ENCODE measurements at places on chromosomes 2 and 18.

DNA sequence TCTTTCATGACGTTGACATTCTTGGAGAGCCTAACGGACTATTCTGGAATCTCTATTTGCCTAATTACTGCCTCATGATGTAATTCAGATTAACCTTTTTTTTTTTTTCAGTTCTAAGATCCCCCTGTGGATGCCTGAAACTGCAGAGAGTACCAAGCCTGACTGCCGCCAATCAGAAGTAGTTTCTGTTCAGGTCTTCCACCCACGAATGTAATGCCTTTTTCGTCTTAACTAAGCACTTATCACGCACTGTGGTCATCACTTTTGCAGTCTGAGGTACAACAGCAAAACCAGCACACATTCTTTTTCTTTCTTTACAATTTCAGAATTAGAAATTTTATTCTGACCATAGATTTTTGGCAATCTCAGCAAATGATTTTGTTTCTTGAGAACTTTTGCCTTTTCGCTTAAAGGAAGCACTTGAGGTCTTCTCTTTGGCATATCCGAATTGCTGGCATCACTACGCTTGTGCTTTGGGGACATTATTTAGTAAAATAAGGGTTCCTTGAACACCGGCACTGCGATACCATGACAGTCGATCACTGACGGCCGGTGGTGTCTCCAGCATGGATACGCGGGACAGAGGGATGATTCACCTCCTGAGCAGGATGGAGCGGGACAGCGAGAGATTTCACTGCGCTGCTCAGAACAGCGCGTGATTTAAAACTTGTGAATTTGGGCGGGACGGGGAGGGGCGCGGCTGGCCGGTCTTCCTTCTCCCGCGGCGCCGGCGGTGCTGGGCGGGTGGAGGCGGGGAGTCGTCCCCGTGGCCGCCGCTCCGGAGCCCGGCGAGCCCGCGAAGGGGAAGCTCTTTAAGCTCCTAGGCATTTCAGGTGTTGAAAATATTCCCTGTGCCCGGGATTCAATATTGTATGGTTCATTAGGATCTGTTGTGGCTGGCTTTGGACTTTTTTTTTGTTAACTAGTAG, 32.0 kb upstream of the GPR55 start:
- no peak for DNase-seq

- no peak for DNase-seq
Observed at GRCh38 chr2:162607915-162608314, 230.7 kb downstream of the KCNH7 start.

DNA sequence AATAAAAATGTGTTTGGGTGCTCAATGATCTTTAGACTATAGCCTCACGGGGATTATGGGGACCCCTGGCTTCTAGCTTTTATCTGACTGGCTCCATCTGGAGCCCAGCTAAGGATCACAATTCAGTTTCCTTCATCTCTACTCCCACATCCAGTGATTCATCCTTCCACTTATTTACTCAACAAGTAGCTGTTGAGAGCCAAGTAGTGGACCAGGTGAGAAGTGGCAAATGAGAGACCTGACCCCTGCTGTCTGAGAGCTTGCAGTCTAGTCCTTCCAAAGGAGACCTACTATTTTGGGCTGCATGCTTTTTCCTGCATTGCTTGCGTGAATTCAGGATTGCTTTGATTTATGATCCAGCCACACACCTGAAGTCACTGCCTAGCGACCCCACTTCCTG, 10.7 kb upstream of the DSG3 start:
- DNase-seq, result no peak

DNA sequence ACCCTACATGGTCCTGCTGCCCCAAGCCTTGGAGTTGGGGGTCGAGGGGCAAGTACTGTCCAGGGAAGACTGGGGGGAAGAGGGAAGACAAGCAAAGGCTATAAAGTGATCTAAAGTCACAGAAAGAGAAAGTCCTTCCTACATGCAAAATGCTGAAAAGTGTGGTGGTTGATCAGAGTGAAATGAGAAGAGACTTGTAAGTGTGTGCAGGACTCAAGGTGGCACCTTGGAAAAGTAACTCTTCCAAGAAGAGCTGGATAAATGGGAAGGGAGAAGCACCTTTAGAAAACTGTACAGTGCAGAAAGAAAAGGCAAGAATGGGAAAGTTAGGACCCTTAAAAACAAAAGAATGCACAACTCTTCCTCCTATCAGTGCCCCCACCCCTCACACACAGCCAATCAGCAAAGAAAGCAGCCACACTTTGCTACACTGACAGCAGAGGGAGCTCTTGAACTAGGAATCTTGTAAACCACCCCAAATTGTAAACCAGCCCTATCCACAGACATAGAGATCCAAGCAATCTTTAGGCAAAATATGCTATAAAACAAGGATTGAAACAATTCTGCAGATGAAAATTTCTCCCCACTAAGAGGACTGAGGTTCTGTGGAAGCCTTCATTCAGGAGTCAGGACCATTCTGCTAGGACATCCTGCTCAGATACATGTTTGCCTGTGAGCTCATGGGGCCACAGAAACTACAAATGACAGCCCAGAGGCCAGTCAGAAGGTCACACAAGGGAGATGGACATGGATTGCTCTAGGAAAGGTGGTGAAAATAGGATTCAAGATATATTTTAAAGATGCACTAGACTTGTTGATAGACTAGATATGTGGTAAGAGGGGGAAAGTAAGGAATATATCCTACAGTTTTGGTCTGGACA, 146.4 kb downstream of the FTCDNL1 start:
- no peak for DNase-seq

DNA sequence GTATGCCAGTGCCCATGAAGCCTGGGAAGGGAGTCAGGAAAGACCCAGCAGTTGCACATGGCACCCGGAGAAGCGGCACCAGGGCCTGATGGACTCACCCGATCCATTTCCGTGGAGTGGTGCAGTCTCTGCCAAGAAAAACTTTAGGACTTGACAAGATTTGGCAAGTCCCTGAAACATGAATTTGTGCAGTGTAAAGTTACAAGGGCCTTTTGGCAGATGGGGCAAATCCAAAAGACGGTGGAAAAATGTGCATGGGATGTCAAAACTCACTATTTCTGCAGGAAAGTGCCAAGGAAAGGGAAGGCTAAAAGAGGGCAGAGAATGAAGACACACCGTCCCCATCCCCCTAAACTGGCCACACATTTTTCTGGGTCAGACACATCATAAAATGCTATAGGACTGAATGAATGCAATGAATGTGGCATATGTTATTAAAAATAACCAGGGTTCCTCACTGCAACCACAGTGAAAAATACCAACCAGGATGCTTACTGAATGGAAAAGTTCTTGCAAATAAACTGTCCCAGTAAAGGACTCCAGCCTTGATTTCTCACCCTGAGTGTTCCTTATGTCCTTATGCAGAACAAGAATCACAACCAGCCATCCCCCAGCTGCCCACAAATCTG, 173.5 kb upstream of the SIX2 start:
- no peak for DNase-seq

DNA sequence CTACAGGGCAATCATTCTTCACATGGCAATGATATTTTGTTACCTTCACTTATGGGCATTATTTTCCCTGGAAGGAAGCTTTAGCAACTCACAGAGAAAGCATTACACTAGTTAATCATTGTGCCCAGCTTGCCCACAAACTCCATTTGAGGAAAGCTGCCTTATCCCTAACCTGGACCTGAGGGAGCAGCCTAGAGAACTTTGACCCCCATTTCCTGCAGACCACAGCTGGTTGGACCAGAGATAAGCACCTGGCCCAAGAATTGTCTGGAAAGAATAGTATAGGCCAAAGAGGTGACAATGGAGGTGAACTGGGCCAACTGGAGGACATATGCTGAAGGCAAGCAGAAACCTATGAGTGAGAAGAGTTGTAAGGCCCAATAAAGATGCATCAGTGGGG, 48.4 kb upstream of the SESTD1 start:
- no peak for DNase-seq

DNA sequence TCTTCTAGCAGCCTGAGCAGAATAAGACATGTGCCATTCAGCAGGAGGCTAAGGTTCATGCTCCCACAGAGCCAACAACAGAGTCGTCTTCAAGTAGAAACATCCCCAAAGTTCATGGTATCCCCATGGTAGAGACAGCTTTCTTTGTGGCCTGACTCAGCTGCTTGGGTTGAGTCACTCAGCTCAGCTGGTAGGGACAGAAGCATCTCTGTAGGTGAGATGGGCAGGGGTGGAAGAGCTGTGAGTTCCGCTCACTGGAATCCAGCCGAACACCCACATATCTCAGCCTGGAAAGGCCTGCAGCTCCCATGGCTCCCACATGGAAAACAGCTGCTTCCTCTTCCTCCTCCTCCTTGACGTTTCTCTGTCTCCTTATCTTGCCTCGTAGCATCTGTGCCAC, 792.7 kb downstream of the RNF144A start:
- DNase-seq, result no peak

GRCh38 chr2:97688062-97688827, 18.7 kb downstream of the C2orf92 start:
- DNase-seq, result no peak

DNA sequence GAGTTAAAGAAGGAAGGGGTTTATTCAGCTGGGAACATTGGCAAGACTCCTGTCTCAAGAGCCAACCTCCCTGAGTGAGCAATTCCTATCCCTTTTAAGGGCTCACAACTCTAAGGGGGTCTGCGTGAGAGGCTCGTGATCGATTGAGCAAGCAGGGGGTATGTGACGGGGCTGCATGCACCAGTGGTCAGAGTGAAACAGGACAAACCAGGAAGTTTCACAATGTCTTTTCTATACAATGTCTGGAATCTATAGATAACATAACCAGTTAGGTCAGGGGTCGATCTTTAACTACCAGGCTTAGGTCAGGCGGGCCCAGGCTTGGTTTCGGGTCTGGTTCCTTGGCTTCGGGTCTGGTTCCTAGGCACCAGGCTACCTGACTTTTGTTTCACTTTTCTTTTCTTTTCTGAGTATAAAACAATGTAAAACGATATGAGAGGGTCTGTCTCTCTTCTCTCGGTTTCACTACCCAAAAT, 30.1 kb upstream of the LIPG start:
- DNase-seq, result no peak

- no peak for DNase-seq
Observed at GRCh38 chr2:100270381-100271146, 51.7 kb downstream of the LONRF2 start.

DNA sequence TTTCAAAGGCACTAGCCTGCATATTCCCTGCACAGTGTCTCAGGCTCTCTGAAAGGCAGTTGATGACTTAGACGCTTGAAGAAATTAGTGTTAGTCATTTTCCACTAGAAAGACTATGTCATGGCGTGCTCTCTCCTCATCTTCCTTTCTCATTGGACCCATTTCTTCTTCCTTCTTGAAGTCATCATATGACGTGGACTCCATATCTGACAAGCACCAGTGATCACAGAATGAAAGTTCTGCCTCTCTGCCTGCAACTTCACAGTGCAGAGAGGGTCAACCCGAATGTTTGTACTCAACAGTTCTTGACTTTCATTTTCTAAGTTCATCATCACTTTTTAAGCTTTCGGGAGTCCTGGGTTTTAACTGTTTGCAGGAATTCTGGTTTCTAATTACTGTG, 63.7 kb upstream of the CYRIA start:
- DNase-seq, result no peak

DNA sequence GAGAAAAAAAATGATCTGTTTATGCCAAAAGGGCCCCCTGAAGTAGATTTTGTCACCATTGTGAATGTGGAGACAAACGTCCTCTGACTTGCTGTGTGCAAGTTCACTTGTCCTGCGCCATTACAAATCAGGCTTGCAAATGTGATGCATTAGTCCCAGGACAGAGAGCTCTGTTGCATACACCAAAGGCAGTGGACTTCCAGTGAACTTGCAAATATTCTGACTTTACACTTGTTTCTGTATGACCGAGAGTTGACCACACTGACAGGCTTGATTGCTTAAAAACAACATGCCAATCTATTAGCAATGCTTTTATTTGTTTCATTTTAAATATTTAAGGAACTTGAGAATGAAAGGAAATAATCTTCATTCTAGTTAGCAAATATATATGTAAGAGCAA, 293.2 kb downstream of the PLCL1 start:
- DNase-seq, result no peak

DNA sequence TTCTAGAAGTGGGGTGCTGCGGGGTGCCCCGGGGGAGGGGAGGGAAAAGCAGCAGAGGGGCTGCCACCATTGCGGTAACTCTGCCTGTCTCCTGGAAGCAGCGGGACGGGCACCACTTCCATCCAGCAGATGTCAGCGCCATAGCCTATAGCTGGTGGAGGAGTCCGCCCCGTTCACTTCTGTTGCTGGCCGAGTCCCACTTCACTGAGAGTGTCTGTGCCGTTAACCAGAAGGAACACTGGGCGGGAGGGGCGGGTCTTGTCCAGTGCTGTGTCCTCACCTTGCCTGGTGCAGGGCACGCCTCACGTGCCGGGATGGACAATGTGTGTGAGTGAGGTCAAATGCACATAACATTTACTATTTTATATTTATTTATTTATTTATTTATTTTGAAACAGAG, 19.3 kb upstream of the ODC1 start:
- DNase-seq, result no peak

- DNase-seq, result no peak
Observed at GRCh38 chr18:48632676-48633257, 93.9 kb downstream of the CTIF start.

DNA sequence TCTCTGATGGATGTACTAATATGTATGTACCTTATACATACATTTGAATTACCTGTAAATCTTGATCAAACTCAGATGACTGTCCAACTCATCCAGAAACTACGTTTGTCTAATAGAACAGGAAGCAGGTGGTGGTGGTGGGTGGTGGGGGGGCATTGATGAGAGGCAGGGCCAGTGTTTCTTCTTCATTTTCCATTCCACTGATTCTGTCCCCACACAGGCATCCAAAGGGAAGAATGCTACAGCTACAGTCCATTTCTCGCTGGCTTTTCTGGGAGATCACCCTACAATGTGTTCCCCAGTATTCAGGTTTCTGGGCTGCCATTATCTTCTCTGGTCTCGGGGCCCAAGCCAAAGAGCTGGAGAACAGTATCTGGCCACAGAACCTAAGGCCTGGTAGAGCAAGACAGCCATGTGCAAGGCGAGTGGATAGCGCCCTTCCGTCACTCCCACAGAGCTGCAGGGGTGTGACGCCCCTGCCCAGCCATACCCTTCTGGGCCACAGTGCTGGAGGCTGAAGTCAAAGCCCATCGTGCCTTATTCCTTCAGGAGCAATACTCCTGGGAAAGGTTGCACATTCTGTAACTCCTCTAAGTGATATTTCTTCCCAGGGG, 54.5 kb downstream of the BCL11A start:
- DNase-seq, result no peak

- no peak for DNase-seq
Observed at GRCh38 chr2:96934182-96934495, 52.2 kb downstream of the FAM178B start.

DNA sequence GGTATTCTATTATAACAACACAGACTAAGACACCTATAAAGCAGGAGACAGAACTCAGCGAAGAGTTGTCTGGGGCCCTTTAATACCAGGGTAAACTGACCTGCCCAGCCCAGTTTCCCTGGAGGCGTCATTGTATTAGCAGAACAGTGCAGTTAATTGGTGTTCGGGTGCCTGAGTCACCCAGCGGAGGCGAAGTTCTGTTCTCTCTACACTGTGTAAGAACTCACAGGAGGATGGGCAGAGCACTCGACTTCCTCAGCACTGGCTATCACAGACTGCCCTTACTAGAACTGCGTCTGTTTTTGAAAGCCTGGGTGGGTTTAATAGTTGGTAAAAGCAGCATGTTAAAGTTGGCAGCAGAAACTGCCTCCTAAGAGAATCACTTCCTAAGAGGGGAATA, 106.5 kb upstream of the ATP8B1 start:
- no peak for DNase-seq

Data from stimulated activated CD8-positive, alpha-beta memory T cell treated with anti-CD3 and anti-CD28 coated beads, Interleukin-12 subunit alpha, Interleukin-12 subunit beta, amount 100 ng/mL, for 1 hour (primary cell).